Skin of body (tissue), 3 donors: ENCODE measurements at places on chromosomes 12 and 14. TPM values are rescaled to one million over a fixed set of nuclear protein-coding genes. Genes with fewer than 3 reads are reported as not detected.

SLC7A7 gene
- 6.8 TPM for total RNA-seq

ANO6 gene
- 55.6 TPM for total RNA-seq

FBXO34 gene
- total RNA-seq, result 29.7 TPM

MYH6 gene
- total RNA-seq, result 0.30 TPM

P2RX2 gene
- total RNA-seq, result not detected

WNT1 gene
- total RNA-seq, result not detected
